ENCODE measurements at places on chromosomes 12 and 14.
A peak's percentile ranks its signal among the peaks of the same experiment; 100 is the strongest.

DNA sequence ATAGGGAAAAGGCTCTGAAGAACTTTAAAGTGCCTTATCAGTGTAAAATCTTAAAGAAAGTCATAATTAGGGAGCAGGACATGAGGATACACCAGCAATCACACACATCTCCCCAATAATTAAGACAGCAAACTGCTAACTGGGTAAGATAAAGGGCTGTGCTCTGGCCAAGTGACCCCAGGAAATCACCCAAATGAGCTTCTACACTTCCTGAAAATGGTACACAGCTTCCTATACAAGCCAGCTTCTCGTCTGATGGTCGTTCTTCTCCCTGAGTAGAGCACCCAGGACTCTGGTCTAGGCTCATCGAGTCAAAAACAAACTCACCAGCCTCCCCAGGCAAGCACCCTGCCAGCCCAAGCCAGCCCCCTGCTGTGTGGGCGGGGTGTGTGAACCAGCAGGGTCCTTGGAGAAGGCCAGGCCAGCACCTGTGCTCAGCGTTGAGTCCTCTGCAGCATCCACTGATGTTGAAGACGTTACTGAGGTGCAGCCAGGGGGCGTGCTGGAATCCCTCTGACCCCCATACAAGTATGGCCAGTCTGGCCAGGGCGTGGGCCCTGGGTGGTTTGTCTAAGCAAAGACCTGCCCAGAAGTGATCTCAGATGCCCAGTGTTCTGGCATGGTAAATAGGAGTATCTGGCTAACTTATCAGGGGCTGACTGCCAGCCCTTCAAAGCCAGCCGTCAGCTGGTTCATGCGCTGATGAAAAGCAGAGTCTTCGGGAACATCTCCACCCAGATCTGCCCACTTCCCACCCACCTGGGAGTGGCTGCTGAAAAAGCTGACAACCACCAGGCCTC is 41.4 kb downstream of the ACTN1 start:
- no peak for DNase-seq

DNA sequence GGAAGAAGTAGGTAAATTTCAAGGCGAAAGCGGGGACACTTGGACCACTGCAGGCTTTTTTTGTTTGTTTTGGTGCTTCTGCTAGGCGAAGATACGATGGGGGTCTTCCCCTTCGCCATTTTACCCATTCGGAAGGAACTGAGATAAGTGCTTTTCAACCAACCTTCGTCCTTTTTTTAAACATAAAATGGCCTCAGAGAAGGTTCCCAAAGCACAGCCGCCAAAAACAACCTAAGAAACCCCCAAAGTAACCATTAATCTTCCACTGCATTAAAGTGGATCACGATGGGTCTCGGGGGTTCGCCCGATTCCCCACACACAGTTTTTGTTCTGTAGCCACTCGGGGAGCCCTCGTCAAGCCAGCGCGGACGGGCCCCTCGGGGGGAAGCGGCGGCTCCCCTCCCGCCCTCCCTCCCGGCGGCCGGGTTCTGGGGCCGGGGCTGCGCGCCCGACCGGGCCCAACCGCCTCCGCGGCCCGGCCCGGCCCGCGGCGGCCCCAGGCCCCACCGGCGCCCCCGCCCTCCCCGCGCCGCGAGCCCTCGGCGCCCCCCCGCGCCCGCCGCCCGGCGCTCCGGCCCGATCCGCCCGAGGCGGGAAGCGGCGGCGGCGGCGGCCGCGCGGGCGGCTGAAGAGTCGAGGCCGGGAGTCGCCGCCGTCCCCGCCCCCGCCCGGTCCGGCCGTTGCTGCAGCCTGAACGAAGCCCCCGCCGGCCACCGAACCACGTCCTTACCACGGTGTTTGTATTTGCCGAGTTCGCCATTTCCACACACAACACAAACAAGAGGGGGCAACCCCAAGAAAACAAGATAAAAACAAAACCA is 790 bp downstream of the GTF2A1 start:
- DNase-seq, result peak; percentile 63

- DNase-seq, result peak; percentile 57
Observed at GRCh38 chr12:124233846-124234640, 60.9 kb upstream of the RFLNA start.

- no peak for DNase-seq
Observed at GRCh38 chr14:86357119-86357518, 827.2 kb downstream of the FLRT2 start.

GRCh38 chr12:53949631-53950436 is 4.9 kb upstream of the HOXC12 start:
- DNase-seq, result no peak

- DNase-seq, result no peak
Observed at GRCh38 chr12:108757856-108758255, 26.5 kb upstream of the CORO1C start.

DNA sequence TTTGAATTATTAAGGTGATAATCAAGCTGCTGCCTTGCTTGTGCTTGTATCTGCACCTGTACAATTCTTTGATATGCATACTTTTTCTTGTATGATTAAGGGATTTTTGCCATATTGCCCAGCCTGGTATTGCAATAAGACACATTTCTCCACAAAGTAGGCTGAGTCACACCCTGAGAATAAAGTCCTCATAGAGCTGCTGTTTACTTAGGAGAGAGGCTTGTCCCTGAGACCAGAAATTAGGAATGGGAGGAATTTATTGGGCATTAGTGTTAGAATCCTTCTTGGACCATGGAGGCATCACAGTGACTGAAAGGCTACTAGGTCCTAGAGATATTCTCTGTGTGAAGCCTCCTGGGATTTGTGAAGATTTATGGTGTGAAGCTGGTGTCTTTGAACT is 506.8 kb upstream of the FBXO33 start:
- DNase-seq, result no peak

DNA sequence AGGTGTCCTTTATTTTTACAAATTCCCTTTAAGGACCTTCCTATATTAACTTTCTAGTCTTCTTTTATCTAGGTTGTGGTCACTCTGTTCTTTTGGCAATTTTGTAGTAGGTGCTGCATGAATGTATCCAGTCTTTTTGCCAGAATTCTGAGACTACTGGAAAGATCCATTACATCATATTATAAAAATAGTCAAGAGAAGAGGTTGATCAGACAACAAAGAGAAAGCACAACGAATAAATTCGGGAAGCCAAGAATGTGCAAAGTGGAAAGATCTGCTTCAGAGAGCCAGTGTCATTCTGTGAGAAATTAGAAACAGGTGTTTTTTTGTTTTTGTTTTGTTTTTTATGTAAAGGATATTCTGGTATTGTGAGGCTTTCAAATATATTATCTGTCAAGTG is 15.8 kb upstream of the SLC16A7 start:
- DNase-seq, result no peak

DNA sequence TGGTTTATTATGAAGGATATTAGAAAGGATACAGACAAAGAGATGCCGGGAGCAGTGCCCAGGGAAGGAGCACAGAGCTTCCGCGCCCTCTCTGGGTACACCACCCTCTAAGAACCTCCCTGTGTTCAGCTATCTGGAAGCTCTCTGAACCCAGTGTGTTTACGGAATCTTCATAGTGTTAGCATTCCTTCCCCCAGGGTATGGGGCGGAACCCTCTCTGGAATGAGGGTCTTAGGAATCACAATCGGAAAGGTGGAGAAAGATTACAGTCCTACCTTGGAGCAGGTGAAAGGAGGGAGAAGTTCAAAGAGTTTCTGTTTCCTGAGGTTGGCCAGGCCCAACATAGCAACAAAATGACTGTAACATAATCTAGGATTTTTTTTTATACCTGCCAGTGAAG is 6.8 kb upstream of the NUDT4 start:
- DNase-seq, result no peak
